ENCODE measurements at places on chromosomes 1 and 21. TPM values are rescaled to one million over a fixed set of nuclear protein-coding genes. Genes with fewer than 3 reads are reported as not detected.

GRCh38 chr1:46653405-46653958 is 14.7 kb downstream of the ATPAF1 start:
- H3K27me3 ChIP-seq = no peaks in the 10 kb centered on the region
- H3K4me3 ChIP-seq = no peak overlapping the region
- no peak for DNase-seq

GRCh38 chr1:51280321-51280978 is 44.4 kb downstream of the RNF11 start:
- no peak overlapping the region for H3K27ac ChIP-seq
- no peaks in the 10 kb centered on the region for H3K36me3 ChIP-seq
- peaks cover 8% of the 10 kb centered on the region for H3K4me1 ChIP-seq
- H3K27me3 ChIP-seq = no peaks in the 10 kb centered on the region
- no peak overlapping the region for H3K4me3 ChIP-seq
- no peak for DNase-seq

Gene SCYL3
- total RNA-seq = 7.5 TPM

DNA sequence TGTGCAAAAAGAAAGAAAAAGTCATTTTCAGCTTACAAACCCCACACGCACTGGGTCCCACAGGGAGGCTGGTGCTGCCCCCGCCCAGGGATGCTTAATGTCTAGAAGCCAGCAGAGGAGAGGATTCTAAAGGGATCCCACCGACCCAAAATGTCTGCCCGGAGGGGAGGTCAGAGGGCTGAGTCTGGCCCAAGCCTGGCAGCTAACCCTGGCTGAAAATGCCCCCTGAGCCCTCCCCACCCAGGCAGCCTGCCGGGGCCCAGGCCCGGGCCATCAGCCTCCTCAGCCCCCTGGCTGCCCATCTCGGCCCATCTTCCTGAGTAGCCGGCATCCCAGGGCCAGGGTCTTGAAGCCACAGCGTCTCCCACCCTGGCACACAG is 33.5 kb downstream of the ACOT7 start:
- H3K27ac ChIP-seq = no peak overlapping the region
- no peak overlapping the region for H3K4me3 ChIP-seq
- no peak for DNase-seq
- H3K36me3 ChIP-seq = no peaks in the 10 kb centered on the region

Gene RUNX3
- 2.9 TPM for total RNA-seq

- H3K4me1 ChIP-seq = no peaks in the 10 kb centered on the region
- H3K27ac ChIP-seq = no peak overlapping the region
- no peaks in the 10 kb centered on the region for H3K36me3 ChIP-seq
- H3K4me3 ChIP-seq = no peak overlapping the region
These were observed 55.7 kb downstream of the WNT9A start for GRCh38 chr1:227891955-227892488.

Gene ZBTB8A
- total RNA-seq = 10.4 TPM

GRCh38 chr1:72623299-72623708 is 341.0 kb upstream of the NEGR1 start:
- peak overlapping the region; percentile 6 for H3K4me3 ChIP-seq
- no peak for DNase-seq
- no peaks in the 10 kb centered on the region for H3K36me3 ChIP-seq
- H3K27me3 ChIP-seq = no peaks in the 10 kb centered on the region
- no peaks in the 10 kb centered on the region for H3K4me1 ChIP-seq

GRCh38 chr21:33196941-33197374 is 32.8 kb upstream of the IFNAR2 start:
- no peak overlapping the region for H3K27ac ChIP-seq
- DNase-seq = no peak
- H3K27me3 ChIP-seq = no peaks in the 10 kb centered on the region
- H3K4me3 ChIP-seq = no peak overlapping the region
- no peaks in the 10 kb centered on the region for H3K4me1 ChIP-seq
- no peaks in the 10 kb centered on the region for H3K36me3 ChIP-seq

DNA sequence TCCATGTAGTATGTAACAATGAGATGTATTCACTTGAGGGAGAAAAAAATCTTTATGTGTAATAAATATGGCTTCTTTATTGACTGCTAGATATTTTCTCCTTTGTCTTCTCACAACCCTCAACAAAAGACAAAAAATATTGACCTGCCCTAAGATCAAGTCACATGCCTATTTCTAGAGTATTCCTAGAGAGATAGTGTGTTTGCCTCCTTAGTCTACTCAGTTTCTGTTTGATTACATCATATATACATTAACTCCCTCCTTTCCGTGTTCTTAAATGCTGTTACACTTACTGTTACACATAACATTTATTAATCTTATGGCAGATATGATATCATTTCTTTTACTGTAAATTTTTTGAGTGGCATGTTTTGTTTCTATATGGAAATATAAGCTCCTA is 281.6 kb upstream of the RGS18 start:
- H3K4me1 ChIP-seq = no peaks in the 10 kb centered on the region
- no peaks in the 10 kb centered on the region for H3K27me3 ChIP-seq
- no peak overlapping the region for H3K4me3 ChIP-seq
- DNase-seq = no peak
- H3K27ac ChIP-seq = no peak overlapping the region

- H3K27ac ChIP-seq = no peak overlapping the region
- no peaks in the 10 kb centered on the region for H3K4me1 ChIP-seq
- peaks cover 3% of the 10 kb centered on the region for H3K36me3 ChIP-seq
- no peak for DNase-seq
- H3K27me3 ChIP-seq = no peaks in the 10 kb centered on the region
These were observed 43.5 kb downstream of the PAFAH2 start for GRCh38 chr1:25954282-25954938.

Gene FMOD
- total RNA-seq = 204 TPM

- H3K36me3 ChIP-seq = no peaks in the 10 kb centered on the region
- H3K4me1 ChIP-seq = no peaks in the 10 kb centered on the region
- H3K27me3 ChIP-seq = no peaks in the 10 kb centered on the region
- peak overlapping the region; percentile 76 for H3K27ac ChIP-seq
- no peak for DNase-seq
These were observed 602.9 kb upstream of the ADAMTS5 start for GRCh38 chr21:27569831-27570230.

Gene SLC26A9
- 0.18 TPM for total RNA-seq

Gene TCHHL1
- not detected for total RNA-seq

DNA sequence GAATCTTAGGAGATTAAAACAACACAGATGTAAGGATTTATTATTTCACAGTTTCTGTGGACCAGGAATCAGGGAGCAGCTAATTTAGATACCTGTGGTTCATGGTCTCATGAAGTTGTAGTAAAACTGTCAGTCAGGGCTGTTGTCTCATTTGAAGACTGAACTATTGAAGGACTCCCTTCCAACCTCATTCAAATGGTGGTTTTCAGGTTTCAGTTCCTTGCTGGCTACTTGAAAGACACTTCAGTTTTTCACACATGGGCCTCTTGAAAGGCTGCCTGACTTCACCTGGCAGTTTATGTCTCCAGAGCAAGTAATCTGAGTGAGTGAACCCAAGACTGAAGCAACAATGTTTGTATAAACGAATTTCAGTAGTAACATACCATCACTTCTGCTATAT is 915.9 kb downstream of the PLA2G4A start:
- H3K36me3 ChIP-seq = no peaks in the 10 kb centered on the region
- no peaks in the 10 kb centered on the region for H3K27me3 ChIP-seq
- H3K4me1 ChIP-seq = no peaks in the 10 kb centered on the region
- no peak overlapping the region for H3K4me3 ChIP-seq

DNA sequence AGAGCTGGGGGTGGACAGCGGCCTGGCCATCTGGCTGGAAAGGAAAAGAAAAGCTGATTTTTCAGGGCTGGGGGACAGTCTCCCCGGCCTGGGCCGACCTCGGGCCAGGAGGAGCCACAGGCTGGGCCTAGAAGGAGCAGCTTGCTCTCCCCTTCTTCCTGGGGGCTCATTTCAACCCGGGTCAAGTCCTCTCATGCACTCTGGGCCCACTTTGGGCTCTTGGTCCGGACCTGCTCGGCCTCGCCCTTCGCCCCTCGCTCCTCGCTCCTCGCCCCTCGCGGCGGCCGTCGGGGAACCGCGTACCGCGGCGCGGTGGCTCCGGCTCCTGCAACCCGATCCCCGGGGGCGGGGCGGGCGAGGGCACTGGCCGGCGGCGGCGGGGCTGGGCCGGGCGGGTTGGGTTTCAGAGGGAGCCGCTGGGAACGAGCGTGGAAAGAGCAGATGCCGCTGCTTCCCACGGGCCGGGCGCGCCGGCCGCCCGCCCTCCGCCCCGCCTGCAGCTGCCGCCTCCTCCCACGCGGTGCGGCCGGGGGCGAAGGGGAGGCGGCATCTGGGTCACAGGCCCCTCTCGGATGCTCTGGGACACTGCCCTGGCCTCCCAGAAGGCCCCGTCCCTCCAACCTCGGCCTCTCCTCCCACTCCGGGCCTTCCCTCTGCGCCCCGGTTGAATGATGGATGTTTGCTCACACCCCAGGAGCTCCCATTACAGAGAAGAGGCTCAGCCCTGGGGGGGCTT is 6.6 kb downstream of the HEYL start:
- H3K27me3 ChIP-seq = no peaks in the 10 kb centered on the region
- H3K27ac ChIP-seq = peak overlapping the region; percentile 39
- H3K4me3 ChIP-seq = no peak overlapping the region
- peaks cover 6% of the 10 kb centered on the region for H3K4me1 ChIP-seq

DNA sequence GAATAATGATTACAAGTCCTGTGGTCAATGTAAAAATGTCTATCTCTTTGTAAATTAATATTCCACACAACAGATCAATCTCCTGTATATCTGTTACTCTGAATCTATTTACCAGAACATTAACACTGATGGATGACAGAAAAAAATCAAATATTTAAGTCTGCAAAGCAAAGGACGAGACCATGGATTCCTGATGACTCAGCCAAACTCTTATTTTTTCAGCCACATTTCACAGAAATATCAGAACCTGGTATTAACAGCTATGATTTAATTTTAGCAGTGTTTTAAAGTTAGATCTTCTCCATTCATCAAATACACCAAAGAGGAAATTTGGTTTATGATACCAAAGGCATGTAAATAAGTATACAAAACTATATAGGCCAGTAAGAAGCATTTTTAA is 46.1 kb downstream of the FAF1 start:
- no peaks in the 10 kb centered on the region for H3K36me3 ChIP-seq
- no peak overlapping the region for H3K27ac ChIP-seq
- no peak overlapping the region for H3K4me3 ChIP-seq
- H3K27me3 ChIP-seq = no peaks in the 10 kb centered on the region
- peaks cover 2% of the 10 kb centered on the region for H3K4me1 ChIP-seq

Data from aorta (tissue), 5 donors.